Lung (tissue), 17 donors: ENCODE measurements at places on chromosomes 1 and 21. TPM values are rescaled to one million over a fixed set of nuclear protein-coding genes. Genes with fewer than 3 reads are reported as not detected.

DNA sequence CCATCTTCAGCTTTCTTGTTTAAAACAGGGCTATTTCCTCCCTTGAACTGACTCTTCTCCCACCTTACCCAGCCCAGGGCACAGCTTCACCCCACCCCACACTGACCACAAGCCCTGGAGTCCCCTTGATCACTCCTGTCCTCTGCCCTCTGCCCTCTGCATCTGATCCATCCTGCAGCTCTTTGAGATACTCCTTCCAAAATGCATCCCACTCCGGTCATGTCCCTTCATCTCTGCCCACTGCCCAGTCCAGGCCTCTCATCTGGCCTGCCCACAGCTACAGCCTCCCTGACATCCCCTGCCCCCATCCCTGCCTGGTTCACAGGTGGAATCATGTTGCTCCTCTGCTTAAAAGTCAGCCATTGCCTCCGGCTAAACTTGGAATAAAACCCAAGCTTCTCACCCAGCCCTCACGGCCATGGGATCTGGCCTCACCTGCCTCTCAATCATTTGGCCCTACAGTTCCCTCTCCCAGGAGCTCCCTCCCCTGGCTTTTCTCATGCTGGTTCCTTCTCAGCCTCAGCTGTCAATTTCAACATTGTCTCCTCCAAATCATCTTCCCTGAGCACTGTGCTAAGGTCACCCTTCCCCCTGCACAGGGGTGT lies 202.0 kb downstream of the MATN1 start:
- no peak overlapping the region for H3K27ac ChIP-seq
- DNase-seq = no peak
- peaks cover 16% of the 10 kb centered on the region for H3K4me1 ChIP-seq
- H3K4me3 ChIP-seq = no peak overlapping the region
- peaks cover 5% of the 10 kb centered on the region for H3K27me3 ChIP-seq
- no peaks in the 10 kb centered on the region for H3K36me3 ChIP-seq

- no peak overlapping the region for H3K4me3 ChIP-seq
- H3K4me1 ChIP-seq = peaks cover 2% of the 10 kb centered on the region
- H3K27ac ChIP-seq = peak overlapping the region; percentile 43
- peak; percentile 58 for DNase-seq
- no peaks in the 10 kb centered on the region for H3K27me3 ChIP-seq
- H3K36me3 ChIP-seq = no peaks in the 10 kb centered on the region
These were observed 8.8 kb upstream of the CEP85 start for GRCh38 chr1:26225033-26225831.

DNA sequence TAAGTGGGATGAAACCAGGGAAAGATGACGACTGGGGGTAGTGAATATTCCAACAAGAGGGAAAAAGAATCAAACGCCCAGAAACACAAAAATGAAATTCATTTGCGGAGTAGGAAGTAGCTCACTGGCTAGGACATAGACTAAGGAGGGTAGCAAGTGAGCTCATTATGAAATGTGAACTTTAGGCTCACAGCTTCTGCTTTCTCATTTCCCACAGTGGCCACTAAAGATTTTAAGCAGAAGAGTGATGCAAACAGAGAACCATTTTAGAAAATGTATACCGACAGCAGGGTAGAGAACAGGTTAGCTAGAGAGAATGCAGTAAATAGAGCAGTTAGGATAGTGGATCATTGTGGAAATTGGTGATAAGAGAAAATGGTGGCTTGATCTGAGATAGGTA lies 3.5 kb downstream of the CD48 start:
- no peaks in the 10 kb centered on the region for H3K36me3 ChIP-seq
- DNase-seq = no peak
- no peaks in the 10 kb centered on the region for H3K27me3 ChIP-seq
- H3K4me3 ChIP-seq = no peak overlapping the region

- peaks cover 13% of the 10 kb centered on the region for H3K4me1 ChIP-seq
- H3K4me3 ChIP-seq = no peak overlapping the region
- DNase-seq = no peak
- H3K27me3 ChIP-seq = no peaks in the 10 kb centered on the region
- H3K36me3 ChIP-seq = peaks cover 2% of the 10 kb centered on the region
- H3K27ac ChIP-seq = no peak overlapping the region
These were observed 218.7 kb upstream of the TMEM51 start for GRCh38 chr1:14934867-14935266.

DNA sequence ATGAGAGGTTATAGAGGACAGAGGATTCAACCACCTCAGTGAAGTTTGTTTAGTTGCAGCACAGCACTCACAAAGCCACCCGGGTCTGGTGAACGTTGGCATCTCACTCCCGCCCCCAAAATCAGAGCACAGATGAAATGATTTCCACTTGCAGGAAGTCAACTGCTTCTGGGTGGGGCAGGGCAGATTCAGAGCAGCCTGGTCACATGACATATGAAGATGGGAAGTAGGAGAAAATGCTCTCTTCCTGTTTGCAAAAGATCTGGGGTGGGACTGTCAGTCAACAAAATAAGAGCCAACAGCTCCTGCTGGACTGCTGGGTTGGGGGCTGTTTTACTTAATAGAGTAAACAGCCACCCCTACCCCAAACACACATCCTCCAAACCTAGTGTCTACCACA lies 43.2 kb downstream of the LRRC71 start:
- peak overlapping the region; percentile 13 for H3K27ac ChIP-seq
- DNase-seq = no peak
- H3K27me3 ChIP-seq = no peaks in the 10 kb centered on the region
- H3K4me1 ChIP-seq = no peaks in the 10 kb centered on the region

GRCh38 chr1:37945743-37946702 lies 830 bp downstream of the INPP5B start:
- H3K27ac ChIP-seq = peak overlapping the region; percentile 85
- DNase-seq = peak; percentile 66
- H3K27me3 ChIP-seq = no peaks in the 10 kb centered on the region
- peak overlapping the region; percentile 63 for H3K4me3 ChIP-seq
- peaks cover 6% of the 10 kb centered on the region for H3K4me1 ChIP-seq
- H3K36me3 ChIP-seq = no peaks in the 10 kb centered on the region

- H3K36me3 ChIP-seq = no peaks in the 10 kb centered on the region
- H3K4me1 ChIP-seq = peaks cover 25% of the 10 kb centered on the region
- no peak overlapping the region for H3K4me3 ChIP-seq
- DNase-seq = no peak
- no peak overlapping the region for H3K27ac ChIP-seq
- H3K27me3 ChIP-seq = no peaks in the 10 kb centered on the region
These were observed 17.2 kb upstream of the BEND5 start for GRCh38 chr1:48793863-48794262.

- H3K4me3 ChIP-seq = no peak overlapping the region
- no peaks in the 10 kb centered on the region for H3K27me3 ChIP-seq
- no peak for DNase-seq
These were observed 22.7 kb downstream of the MAP7D1 start for GRCh38 chr1:36178471-36179219.

DNA sequence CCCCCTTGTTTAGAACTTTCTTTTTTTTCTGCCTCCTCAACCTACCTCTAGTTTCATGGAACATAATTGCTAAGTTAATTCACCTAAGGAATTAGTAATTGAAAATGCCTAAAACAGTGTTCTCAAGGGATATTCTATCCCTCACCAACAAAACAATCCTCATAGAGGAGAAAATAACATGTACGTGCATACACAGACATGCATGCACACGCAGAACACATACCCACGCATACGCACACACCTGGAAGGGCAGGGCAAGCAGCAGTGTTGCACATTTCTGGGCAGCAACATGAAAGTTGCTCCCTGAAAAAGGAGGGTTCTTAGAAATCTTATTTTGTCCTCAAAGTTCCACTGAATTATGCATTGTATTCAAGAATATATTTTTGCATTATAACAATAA lies 76.6 kb downstream of the HHAT start:
- no peaks in the 10 kb centered on the region for H3K36me3 ChIP-seq
- no peak overlapping the region for H3K27ac ChIP-seq
- H3K4me3 ChIP-seq = no peak overlapping the region
- H3K4me1 ChIP-seq = no peaks in the 10 kb centered on the region

DNA sequence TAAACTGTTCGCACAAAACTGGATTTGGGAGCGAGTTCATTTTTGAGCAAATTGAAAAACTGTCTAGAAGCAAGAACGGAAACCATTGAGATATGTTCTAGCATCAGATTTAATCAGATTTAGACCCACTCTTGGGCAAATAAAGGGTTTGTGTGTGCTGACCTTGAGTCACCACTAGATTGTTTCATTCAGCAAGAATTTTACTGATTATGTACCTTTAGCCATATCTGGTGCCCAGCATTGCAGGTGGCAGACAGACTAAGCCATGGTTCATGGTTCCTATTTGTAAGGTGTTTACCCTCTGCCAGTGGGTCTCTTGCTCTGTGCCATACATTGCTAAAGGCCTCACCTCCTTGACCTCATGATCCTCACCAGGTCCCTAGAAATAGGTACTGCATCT lies 1.4 kb downstream of the NUDC start:
- H3K36me3 ChIP-seq = peaks cover 18% of the 10 kb centered on the region
- H3K27me3 ChIP-seq = no peaks in the 10 kb centered on the region
- H3K4me1 ChIP-seq = peaks cover 8% of the 10 kb centered on the region
- no peak overlapping the region for H3K4me3 ChIP-seq

- H3K4me3 ChIP-seq = no peak overlapping the region
- no peaks in the 10 kb centered on the region for H3K4me1 ChIP-seq
- no peak for DNase-seq
- H3K36me3 ChIP-seq = no peaks in the 10 kb centered on the region
These were observed 371.9 kb downstream of the TTLL7 start for GRCh38 chr1:83627045-83627444.

GRCh38 chr21:20570824-20571232 lies 427.4 kb upstream of the NCAM2 start:
- no peaks in the 10 kb centered on the region for H3K4me1 ChIP-seq
- H3K36me3 ChIP-seq = no peaks in the 10 kb centered on the region
- no peak overlapping the region for H3K27ac ChIP-seq
- H3K4me3 ChIP-seq = no peak overlapping the region
- no peaks in the 10 kb centered on the region for H3K27me3 ChIP-seq

DNA sequence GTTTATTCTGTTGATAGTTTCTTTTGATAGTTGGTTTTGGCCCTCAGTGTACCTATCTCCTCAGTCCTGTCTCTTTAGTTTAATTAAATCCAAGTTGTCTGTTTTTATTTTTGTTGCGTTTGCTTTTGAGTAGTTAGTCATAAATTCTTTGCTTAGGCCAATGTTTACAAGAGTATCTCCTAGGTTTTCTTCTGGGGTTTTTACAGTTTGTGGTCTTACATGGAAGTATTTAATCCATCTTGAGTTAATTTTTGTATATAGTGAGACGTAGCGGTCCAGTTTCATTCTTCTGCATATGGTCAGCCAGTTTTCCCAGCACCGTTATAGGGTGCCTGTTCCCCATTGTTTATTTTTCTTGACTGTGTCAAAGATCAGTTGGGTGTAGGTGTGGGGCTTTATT lies 139.4 kb downstream of the POU2F1 start:
- DNase-seq = no peak
- no peak overlapping the region for H3K4me3 ChIP-seq
- H3K27ac ChIP-seq = no peak overlapping the region
- no peaks in the 10 kb centered on the region for H3K4me1 ChIP-seq

- H3K4me1 ChIP-seq = peaks cover 7% of the 10 kb centered on the region
- DNase-seq = peak; percentile 90
- H3K36me3 ChIP-seq = peaks cover 1% of the 10 kb centered on the region
- H3K27me3 ChIP-seq = no peaks in the 10 kb centered on the region
These were observed 1.5 kb upstream of the COX20 start for GRCh38 chr1:244833734-244834542.

GRCh38 chr1:29629401-29629800 lies 393.1 kb downstream of the PTPRU start:
- no peaks in the 10 kb centered on the region for H3K27me3 ChIP-seq
- H3K27ac ChIP-seq = no peak overlapping the region
- H3K4me3 ChIP-seq = no peak overlapping the region
- no peaks in the 10 kb centered on the region for H3K4me1 ChIP-seq
- H3K36me3 ChIP-seq = no peaks in the 10 kb centered on the region
- DNase-seq = no peak

- H3K27ac ChIP-seq = no peak overlapping the region
- H3K4me3 ChIP-seq = no peak overlapping the region
- H3K36me3 ChIP-seq = no peaks in the 10 kb centered on the region
- no peaks in the 10 kb centered on the region for H3K27me3 ChIP-seq
These were observed 2.6 kb downstream of the SLAMF8 start for GRCh38 chr1:159829273-159829634.

DNA sequence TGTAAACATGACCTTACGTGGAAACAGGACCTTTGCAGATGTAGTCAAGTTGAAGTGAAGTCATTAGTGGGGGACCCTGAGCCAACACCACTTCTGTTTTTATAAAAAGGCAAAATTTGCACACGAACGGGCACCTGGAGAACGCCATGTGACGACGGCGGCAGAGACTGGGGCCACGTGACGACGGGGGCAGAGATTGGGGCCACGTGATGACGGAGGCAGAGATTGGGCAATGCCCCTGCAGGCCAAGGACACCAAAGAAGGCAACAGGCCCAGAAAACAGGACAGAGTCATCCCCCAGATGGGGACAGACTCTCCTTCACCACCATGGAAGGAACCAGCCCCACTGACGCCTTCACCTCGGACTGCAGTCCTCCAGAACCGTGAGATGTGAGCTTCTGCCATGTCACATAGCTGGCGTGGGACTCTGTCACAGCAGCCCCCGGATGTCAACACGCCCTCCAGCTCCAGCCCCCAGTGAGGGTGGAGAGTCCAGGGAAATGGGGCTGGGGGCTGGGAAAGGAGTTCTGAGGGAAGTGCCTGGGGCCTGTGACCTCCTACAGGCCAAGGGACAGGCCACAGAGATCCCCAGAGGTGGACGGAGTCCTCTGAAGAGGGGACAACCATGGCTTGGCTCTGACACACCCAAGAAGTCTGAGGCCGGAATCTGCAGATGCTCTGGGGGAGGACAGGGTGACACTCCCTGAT lies 4.0 kb downstream of the KRTAP12-4 start:
- no peaks in the 10 kb centered on the region for H3K36me3 ChIP-seq
- H3K27ac ChIP-seq = no peak overlapping the region
- no peaks in the 10 kb centered on the region for H3K27me3 ChIP-seq
- H3K4me1 ChIP-seq = no peaks in the 10 kb centered on the region

GRCh38 chr1:4696161-4696745 lies 41.8 kb downstream of the AJAP1 start:
- no peaks in the 10 kb centered on the region for H3K4me1 ChIP-seq
- no peak overlapping the region for H3K4me3 ChIP-seq
- DNase-seq = no peak
- H3K27me3 ChIP-seq = peaks cover 7% of the 10 kb centered on the region
- H3K36me3 ChIP-seq = no peaks in the 10 kb centered on the region

- H3K4me1 ChIP-seq = peaks cover 21% of the 10 kb centered on the region
- H3K4me3 ChIP-seq = no peak overlapping the region
- DNase-seq = peak; percentile 70
- H3K36me3 ChIP-seq = peaks cover 52% of the 10 kb centered on the region
These were observed 9.5 kb downstream of the ATP1B1 start for GRCh38 chr1:169115891-169116585.

EDARADD gene
- 2.3 TPM for total RNA-seq

C1QTNF12 gene
- 2.5 TPM for total RNA-seq

IFNGR2 gene
- 60.8 TPM for total RNA-seq

NUCKS1 gene
- 285 TPM for total RNA-seq

CHI3L1 gene
- total RNA-seq = 98.6 TPM

GFI1 gene
- total RNA-seq = 2.5 TPM

NBPF11 gene
- total RNA-seq = 10.3 TPM

PPIAL4G gene
- 0.20 TPM for total RNA-seq

MAP3K7CL gene
- total RNA-seq = 7.8 TPM

CD164L2 gene
- total RNA-seq = 19.8 TPM

PRAMEF9 gene
- not detected for total RNA-seq

RYR2 gene
- 11.6 TPM for total RNA-seq

BARHL2 gene
- total RNA-seq = not detected
